CD4-positive, alpha-beta T cell treated with Interleukin-15 for 1 hour (primary cell): ENCODE measurements at places on chromosomes 3 and 15.
A peak's percentile ranks its signal among the peaks of the same experiment; 100 is the strongest.

- DNase-seq, result no peak
Observed at GRCh38 chr3:69343875-69344274, 42.0 kb downstream of the FRMD4B start.

- no peak for DNase-seq
Observed at GRCh38 chr3:165193366-165194254, 2.6 kb downstream of the SLITRK3 start.

GRCh38 chr3:71355862-71356261, 227.7 kb downstream of the FOXP1 start:
- DNase-seq, result no peak

DNA sequence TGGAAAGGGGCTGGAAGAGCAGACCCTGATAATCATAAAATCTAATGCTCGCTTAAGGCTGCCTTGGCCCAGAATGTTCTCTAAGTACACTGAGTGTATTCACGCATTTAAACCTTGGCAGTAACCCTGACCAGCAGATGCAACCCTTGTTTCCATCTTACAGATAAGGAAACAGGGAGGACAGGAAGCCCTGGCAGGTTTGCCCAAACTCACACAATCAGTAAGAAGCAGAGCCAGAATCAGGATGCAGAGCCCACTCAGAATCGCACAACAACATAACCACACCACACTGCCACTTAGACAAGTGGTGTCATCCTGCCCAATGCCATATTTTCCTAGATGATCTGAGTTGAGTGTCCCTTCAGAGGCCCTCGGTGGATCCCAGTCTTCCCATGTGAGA, 214.5 kb upstream of the HES1 start:
- no peak for DNase-seq

- DNase-seq, result no peak
Observed at GRCh38 chr3:53244271-53244670, 11.6 kb downstream of the TKT start.

- DNase-seq, result no peak
Observed at GRCh38 chr15:26049900-26050657, 187.0 kb upstream of the ATP10A start.

GRCh38 chr3:23055733-23056376, 147.3 kb upstream of the UBE2E2 start:
- no peak for DNase-seq

DNA sequence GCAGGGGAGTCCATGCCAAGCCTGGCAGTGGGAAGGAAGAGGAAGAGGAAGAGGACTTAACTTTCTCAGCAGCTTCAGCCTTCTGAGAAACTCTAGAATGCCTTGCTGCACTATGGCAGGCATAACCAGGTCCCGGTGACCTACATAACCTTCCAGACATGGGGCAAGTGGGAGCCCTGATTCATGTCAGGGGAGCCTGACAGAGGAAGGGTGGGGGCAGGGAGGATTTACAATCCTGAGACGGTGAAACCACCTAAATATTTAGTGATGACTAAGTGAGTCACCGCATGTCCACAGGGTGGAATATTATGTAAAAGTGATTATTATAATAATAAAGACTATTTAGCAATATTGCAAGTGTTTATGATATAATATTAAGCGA, 46.7 kb downstream of the AMOTL2 start:
- no peak for DNase-seq

DNA sequence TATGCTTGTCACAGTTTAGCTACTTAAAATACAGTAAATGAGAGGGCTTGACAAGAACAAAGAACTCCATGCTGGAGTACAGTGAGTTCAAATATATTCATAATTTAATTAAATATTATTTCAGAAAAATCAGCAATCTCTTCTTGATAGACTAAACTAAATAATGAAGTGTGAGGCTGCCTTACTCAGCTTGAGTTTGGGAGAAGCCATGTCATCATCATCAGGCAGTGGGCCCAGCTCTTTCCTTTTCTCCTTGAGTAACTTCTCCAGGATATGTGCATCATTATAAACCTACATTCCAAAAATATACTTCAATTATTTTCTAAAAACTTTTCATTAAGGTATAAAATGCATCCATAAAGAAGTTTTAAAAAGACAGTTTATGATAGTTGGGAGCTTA, 70.5 kb downstream of the PBRM1 start:
- DNase-seq, result no peak

DNA sequence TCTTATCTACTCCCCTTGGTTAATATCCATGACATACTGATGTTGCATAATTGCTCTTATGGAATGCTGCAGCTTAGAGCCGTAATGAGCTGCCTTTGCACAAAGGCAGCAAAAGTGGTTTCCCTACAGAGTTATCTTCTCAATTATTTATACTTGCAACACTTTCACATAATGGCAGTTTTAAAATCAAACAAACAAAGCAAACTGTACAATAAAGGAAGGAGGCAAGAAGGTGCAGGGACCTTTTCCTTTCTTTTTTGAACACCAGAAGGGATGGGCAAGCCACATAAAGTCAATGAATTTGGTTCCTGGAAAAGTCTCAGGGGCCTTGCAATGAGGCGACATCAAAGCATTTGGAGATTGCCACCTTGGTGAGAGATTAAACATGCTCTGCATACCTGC, 188.0 kb downstream of the MEIS2 start:
- no peak for DNase-seq

DNA sequence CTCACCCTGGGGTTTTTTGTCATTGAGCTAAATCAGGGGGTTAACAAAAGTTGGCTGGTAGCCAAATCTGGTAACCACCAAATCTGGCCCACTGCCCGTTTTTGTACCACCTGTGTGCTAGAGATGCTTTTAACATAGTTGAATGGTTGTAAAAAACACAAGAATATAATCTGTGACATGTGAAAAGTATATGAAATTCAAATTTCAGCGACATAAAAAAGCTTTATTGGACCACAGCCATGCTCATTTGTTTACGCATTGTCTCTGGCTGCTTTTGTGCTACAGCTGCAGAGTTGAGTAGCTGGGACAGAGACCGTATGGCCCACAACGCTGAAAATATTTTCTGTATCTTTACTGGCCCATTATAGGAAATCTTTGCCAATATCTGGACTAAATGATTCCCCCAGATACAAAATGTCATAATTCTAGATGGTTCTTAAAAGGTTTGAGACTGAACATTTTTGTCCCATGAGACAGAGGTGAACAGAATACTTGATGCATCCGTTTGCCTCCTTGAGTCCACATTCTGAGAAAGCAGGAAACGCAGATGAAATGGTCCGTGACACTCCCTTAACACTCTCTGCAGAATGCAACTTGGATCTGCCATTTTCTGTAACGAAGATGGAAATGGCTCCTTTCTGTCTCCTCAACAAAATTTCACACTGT, 120.9 kb upstream of the PDZRN3 start:
- no peak for DNase-seq

GRCh38 chr15:40493089-40493840, 22.5 kb downstream of the CHST14 start:
- peak; percentile 23 for DNase-seq

GRCh38 chr3:72177075-72178050, 392.4 kb upstream of the PROK2 start:
- DNase-seq, result peak; percentile 26

GRCh38 chr15:33021806-33022389, 172.6 kb downstream of the FMN1 start:
- DNase-seq, result no peak

DNA sequence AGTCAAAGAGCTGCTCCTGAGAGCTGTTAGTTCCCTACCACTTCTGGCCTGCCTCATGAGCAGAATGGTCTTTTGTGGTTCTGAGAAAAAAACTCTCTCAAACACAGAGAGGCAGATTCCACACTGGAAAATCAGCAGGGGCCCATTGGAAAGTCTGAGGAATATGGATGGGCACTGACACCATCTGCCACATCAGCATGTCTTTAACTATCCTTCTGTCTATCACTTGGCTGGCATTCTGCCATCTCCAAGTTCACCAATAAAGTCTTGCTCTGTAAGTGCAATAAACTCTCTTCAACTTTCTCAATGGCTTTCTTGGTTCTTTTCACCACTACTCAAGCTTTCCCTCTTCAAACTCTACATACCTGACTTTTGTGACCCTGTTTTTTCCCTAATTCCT, 101.3 kb upstream of the GALNT15 start:
- no peak for DNase-seq

- DNase-seq, result no peak
Observed at GRCh38 chr15:24944954-24945353, 9.8 kb upstream of the SNRPN start.

DNA sequence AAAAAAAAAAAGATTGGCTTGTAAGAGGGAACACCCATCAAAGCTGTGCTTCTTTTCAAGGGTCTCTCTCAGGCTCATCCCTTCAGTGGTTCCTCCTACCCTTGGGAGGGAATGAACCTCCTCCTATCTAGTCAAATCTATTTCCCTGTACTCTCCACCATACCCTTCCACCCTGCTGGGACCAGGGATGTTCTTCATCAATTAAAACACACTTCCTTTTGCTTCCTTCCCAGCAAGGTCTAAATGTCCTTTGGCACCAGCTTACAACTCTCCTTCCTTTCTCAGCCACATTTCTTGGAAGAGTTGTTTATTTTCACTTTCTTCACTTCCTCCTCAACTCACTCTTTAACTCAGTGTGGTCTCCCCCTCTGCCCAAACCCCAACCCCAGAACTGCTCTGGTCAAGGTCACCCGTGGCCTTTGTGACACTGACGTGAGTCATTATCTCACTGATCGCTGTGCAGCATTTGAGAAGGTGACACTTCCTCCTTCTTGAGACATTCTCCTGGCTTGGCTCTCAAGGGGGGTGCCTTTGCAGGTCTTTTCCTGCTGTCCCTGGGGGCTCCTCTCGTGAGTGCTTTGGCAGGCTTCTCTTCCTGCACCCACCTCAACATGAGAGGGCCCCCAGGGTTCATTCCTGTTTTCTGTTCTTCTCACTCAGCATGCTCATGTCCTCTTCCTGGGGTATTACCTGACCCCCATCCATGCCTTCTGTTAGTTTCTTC, 210.5 kb upstream of the TLE3 start:
- peak; percentile 67 for DNase-seq

- no peak for DNase-seq
Observed at GRCh38 chr3:70947579-70947978, 635.1 kb upstream of the MDFIC2 start.

- DNase-seq, result no peak
Observed at GRCh38 chr3:29827756-29828155, 546.9 kb downstream of the RBMS3 start.

- no peak for DNase-seq
Observed at GRCh38 chr3:153354641-153355040, 192.6 kb downstream of the RAP2B start.
